ENCODE measurements at places on chromosomes 2 and 18.

DNA sequence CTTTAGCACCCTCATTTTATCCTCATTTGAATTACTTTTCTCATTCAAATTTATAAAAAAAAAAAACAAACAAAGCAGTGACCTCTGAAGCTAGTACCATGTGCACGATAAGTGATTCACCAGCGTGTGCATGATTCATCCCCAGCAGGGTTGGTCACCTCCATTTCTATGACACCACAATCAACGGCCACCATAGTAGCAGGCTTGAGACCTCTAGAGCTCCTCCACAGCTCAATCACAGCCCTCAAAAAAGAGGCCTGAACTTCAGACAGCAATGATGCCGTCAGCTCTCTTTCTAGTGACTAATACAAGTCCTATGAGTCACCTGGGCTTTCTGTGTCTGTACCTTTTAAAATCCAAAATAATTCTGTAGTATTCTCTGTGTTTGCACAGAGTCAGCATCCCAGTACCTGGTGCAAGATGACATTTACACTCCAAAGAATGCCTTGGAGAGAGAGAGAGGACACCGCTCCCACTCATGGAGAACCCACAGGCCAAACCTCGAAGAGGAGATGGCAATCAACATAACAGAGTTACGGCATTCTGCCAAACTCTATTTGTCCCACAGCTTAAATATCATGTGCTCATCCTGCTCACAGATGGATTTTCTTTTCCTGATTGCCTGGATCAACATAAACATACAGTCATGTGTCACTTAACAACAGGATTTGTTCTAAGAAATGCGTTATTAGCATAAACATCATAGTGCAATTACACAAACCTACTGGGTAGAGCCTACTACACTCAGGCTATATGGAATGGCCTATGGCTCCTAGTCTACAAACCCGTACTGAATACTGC lies 58.7 kb downstream of the L3MBTL4 start:
- peak; percentile 24 for DNase-seq

DNA sequence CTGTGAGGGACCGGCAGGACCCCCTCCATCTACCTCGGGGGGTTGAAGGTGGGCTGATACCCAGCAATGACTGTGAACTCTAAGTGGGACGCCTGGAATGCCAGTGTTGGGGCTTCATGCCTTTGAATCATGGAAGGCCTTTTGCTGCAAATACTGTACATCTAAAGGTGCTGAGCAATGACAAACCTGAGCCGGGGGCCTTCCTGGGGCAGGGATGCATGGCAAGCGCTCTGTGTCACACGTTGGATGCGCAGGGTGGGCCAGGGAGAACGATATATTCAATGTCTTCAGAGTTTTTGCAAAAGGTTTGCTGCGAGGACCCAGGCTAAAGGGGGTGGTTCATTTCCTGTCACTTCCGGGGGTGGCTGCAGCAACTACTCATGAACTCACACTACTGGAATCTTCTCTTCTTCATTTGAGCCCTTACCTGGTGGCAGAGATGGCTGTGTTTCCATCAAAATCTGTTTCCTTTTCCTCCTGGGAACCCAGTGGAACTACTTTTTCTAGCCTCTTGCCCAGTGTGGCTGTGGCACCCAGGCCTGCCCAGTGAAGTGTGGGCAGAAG lies 24.1 kb upstream of the INHBB start:
- DNase-seq = no peak

- DNase-seq = no peak
These were observed 91.8 kb upstream of the RFX8 start for GRCh38 chr2:101566632-101567228.

- DNase-seq = no peak
These were observed 51.9 kb downstream of the SETBP1 start for GRCh38 chr18:44732599-44732998.

DNA sequence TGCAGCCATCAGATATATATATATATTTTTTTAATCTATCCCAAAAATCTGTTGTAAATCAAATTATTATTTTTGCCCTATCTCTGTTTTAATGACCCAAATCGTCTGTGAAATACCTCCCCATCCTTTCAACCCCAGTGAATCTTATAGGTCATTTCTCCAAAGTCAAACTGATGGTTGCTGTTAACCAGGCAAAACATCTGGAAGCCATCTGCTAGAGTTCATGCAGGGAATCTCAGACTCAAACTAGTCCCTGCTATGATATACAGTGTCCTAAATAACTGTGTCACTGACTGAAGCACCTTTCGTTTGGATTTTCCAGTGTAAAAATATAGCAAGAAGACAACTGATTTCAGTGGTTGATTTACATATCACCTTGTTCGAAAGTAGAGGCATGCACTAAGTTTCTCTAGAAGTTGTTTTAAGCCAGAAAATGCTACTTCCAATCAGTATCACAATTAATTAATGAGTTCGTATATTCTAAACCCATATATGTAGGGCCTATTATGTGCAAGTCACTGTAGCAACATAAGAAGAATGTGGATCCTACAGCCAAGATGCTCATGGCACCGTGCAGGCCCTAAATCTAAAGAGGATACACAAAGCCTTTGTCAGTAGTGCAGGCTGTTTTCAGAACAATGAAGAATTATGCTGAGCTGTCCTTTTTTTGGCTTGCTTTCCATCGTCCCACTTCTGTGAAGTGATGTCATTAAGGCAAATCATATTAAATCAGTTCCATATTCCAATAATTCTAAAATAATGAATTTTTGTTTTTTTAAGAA lies 566.0 kb downstream of the STK39 start:
- no peak for DNase-seq

GRCh38 chr18:49250816-49251388 lies 209.5 kb downstream of the DYM start:
- DNase-seq = no peak

DNA sequence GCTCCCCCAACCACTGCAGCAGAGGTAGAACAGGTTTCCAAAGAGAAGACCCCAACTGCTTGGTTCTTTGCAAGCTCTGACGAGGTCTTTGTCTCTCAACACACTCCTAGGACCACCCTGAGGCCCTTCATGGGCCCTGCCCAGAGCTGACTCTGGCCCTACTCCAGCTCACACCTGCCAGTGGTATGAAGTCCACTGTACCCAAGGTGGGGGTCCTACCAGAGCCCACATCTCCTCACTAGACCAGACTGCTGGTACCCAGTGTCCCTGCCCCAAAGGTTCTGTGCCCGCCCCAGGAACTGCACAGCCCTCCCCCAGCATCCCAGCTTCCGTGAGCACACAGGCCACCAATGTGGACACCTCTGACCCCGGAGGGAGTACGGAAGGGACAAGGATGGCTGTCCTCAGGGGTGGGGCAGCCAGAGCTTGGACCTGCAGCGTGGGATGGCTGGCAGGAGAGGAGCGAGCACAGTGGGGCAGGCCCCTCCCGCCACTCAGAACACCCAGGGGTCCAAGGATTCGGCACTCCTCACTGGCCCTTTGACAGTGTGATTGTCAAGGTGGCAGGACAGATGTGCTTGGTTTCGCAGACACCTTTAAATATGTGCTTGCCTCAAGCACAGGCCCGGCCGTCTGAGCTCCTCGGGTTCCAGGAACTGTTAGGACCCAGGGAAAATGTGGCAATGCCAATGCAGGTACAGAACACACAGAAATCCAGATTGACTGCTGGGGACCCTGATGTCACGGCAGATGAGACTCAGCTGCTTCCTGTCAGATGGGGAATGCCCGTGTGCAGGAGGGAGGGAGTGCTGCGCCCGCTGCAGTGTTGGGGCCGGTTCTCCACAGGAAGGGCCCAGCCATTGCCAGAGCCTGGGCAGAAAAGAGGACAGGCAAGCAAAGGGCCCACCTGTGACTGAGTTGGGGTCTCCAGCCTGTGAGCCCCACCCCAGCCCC lies 51.2 kb downstream of the MTERF4 start:
- no peak for DNase-seq

- no peak for DNase-seq
These were observed 251.9 kb upstream of the RAB12 start for GRCh38 chr18:8357320-8357719.

GRCh38 chr2:20330192-20330591 lies 20.5 kb downstream of the PUM2 start:
- no peak for DNase-seq

DNA sequence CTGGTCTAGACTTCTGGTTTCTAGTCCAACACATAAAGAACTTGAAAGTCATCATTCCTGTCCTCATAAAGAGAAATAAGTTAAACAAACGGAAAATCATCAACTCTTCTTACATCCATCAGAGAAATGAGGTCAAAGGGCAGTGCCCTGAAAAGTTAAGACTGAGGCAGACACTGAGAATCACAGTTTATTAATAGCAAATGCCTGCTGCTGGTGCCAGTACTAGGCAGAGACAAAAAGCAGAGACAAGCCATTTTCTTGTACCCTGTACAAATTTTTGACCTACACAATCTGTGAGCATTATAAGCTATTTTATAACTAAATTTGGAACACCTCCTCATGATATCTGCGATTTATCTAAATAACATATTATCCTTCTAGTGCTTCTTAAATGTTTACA lies 36.8 kb downstream of the ATF2 start:
- DNase-seq = no peak

DNA sequence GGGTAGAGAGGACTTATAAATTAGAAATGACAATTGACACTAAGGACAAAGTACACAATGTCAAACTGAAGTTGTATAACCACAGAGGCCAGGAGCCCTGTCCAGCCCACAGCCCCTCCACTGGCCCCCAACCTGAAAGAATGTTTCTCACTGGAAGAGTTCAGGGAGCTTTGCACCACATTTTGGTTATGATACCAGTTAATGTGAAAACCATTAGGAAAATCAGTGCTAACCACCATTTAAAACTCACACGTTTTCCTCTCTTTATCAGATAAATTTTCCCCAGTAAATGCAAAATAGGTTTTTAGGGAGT lies 6.2 kb upstream of the IL1RL2 start:
- no peak for DNase-seq

DNA sequence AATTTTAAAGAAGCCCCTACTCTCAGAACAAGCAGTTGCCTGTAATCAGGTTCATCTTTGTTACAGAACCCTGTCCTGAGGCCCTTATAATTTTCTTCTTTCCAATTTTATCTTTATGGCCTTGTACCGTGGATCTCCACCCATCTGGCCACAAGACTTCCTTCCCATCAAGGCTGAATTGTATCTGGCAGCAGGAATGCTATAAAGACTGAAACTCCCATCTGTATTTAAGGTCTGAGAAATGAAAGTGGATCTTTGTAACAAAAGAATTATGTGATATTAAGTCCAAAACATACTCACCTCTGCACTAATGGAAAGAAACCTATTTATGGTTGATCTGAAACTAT lies 91.8 kb downstream of the METTL8 start:
- DNase-seq = no peak

GRCh38 chr18:62878305-62878704 lies 163.0 kb downstream of the PHLPP1 start:
- no peak for DNase-seq

GRCh38 chr2:224379172-224379571 lies 22.7 kb downstream of the FAM124B start:
- no peak for DNase-seq

DNA sequence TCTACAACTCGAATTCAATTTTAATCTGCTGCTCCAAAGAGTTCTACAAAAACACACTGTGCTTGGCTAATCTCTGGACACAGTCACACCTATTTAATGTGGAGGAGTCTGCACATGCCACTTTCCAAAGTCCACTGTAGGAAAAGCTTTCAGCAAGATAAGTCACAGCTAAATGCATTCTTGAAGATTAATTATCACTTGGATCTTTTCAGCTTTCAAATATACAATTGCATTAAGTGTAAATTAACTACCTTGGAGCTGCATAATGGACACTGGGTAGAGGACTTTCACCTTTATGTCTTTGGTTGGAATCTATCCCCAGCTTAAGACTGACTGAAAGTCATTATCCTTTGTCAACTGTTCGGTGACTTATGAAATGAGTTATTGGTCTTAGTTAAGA lies 565.1 kb downstream of the PIK3C3 start:
- DNase-seq = no peak

DNA sequence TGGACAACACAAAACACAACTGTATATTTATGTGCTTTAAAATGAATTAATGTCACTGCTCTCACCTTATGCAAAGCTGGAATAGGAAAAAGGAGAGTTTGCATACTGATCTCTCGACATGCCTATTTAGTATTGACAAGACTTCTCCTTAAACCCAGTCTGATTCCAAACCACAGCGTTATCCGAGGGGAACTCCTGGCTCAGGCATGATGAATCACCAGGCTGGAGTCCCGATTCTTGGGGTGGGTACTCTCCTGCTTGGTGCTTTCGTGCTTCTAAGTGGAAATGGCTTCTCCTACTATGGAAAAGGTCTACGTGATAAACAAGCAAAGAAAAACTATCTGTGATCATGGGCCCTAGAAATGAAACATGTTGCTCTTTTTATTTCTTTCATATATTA lies 88.9 kb upstream of the SLC35G4 start:
- DNase-seq = no peak

DNA sequence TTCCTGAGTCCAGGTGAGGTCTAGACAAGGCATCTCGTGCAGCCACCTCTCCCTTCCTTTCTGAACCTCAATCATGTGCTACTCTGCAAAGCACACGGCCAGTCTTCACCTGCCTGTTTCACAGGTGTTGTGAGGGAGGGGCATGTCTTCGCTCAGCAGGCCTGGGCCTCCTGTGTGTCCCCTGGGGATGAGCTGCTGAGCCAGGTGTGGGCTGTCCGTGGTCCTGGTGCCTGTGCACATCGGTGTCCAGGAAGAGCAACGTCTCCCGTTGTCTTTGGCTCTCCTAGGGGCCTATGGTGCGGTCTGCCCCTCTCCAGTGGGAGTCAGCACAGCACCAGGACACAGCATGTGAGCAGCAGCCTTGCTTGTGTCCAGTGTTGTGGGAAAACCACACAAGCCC lies 16.7 kb downstream of the ARHGEF4 start:
- DNase-seq = no peak

DNA sequence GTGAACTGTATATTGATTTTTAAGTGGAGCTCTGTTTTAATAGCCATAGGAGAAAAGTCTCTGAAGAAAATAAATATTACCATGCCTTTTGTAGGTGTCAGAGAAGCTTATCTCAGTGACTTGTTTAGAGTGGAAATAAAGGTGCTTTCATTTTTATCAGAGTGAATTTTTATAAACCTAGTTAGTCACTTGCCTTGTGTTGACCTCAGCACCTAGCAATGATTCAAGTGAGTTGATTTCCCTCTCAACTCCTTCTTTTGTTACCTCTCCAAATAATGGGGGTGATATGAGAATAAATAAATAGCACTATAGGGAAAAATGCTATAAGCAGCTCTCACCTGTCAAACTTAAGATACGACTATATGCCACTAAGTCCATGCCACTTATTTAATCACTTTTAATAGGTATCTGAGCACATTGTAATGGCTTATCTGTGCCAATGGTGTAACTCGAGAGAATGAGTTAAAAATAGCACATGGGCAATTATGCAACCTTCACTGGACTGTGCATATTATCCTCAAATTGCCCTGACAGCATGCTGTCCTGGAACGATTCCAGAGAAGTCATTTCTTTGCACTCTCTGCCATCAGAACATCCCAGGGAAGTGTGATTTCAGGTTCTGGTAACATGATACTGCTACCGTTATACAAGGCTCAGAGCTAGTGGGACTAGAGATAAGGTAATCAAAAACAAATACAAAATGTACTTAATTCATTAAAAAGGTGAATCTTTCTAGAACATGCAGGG lies 290.8 kb downstream of the CCDC85A start:
- no peak for DNase-seq

All from epithelial cell of prostate (primary cell).